ENCODE measurements at places on chromosomes 3 and 15.

- no peak for DNase-seq
Measured at GRCh38 chr3:139970526-139970925, 35.5 kb downstream of the CLSTN2 start.

- no peak for DNase-seq
Measured at GRCh38 chr3:27791956-27792355, 69.8 kb upstream of the EOMES start.

- DNase-seq = no peak
Measured at GRCh38 chr15:74798388-74799254, 14.0 kb upstream of the LMAN1L start.

DNA sequence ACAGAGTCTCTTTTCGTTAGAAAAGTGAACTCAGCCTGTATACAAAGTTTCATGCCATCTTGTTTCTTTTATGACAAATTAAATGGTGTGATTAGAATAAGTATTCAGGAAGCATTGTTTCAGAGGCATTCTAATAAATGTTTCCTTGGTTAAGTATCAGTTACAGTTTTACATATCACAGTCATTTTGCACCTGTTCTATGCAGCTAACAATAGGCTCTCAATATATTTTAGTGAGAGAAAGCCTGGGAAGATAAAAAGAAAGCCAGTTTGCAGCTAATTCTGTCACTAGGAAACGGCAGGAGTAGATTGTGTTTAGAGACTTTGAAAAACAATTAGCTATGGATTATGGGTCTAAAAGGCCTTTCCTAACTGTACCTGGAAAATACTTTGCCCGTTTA, 252.8 kb downstream of the ZIC1 start:
- no peak for DNase-seq

- no peak for DNase-seq
Measured at GRCh38 chr15:86322629-86323028, 243.0 kb downstream of the AGBL1 start.

Data from bone marrow (tissue), 2 donors.